ENCODE measurements at places on chromosomes 7 and 10.

- DNase-seq, result no peak
Observed at GRCh38 chr7:21346297-21346696, 81.6 kb upstream of the SP4 start.

DNA sequence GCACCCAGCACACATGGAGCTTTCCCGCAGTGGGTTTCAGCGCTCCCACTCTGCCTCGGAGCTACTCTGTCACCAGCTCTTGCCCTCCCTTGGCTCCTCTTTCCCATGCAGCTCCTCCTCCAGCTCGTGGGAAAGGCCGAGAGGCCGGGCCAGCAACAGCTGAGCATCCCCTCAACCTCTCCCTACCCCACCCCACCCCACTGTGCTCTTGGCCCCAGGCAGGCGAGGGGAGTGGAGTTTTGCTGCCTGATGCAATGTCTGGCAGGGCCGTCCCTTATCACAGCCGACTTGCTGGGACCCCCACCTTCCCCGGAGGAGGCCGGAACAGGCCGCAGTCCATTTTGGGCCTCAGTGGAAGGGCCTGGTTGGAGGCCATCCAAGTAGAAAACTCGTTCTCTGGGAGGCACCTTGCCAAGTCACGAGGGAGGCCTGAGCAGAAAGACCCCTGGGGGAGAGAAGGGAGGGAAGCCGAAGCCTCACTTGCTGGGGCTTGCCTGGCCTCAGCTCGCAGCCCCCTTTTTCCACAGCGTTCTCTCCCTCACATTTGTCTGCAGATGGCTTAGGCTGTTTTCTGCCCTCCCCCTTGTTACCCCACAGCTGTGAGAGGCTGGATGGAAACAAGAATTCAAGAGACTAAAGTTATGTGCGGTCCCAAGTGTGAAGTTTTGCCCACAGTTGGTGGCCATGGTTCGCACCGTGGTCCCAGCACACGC, 35.3 kb downstream of the CHST3 start:
- peak; percentile 91 for DNase-seq

- DNase-seq, result peak; percentile 76
Observed at GRCh38 chr7:51162724-51163329, 153.8 kb downstream of the COBL start.

- DNase-seq, result no peak
Observed at GRCh38 chr7:132234711-132235110, 341.6 kb downstream of the PLXNA4 start.

DNA sequence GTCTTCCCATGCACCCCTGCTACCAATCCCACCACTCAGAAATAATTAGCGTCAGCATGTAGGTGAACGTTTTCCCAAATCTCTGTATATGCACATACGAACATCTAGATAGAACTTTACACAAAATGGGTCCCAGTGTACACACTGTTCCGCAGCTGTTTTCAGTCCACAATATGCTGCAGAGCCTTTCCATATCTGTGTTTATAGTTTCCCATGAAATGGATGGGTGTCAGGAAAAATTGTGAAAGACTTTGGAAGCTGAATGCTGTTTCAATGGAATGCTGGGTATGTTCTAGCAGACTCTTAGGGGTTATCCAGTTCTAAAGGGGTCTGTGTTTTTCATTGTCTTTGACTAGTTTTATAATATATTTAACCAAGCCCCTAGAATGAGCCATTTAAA, 13.8 kb downstream of the GRK5 start:
- peak; percentile 68 for DNase-seq

GRCh38 chr7:140049339-140050024, 13.3 kb downstream of the PARP12 start:
- no peak for DNase-seq

DNA sequence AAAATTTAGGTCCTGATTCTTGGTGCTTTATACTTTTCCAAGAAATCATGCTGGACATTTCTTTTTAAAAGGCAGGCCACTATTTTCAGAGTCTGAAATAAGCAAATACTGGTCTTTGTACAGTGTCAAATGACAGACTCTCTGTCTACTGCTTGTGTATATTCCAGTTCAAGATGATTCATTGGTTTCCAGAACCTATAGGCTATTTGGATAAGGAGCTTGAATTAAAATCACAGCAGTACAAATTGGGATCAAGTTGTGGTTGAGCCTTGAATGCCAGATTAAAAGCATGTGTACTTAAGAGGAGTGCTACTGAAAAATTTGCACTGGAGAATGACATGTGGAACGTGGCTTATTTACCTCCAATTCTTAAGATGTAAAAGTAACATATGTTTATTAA, 10.7 kb downstream of the KMT2E start:
- DNase-seq, result no peak

- no peak for DNase-seq
Observed at GRCh38 chr10:128930515-128930914, 536.5 kb upstream of the MGMT start.

GRCh38 chr10:79267499-79267898, 79.8 kb upstream of the PPIF start:
- no peak for DNase-seq

GRCh38 chr7:86942081-86942480, 117.4 kb downstream of the ELAPOR2 start:
- DNase-seq, result no peak
